ENCODE measurements at places on chromosomes 16 and 17.
A peak's percentile ranks its signal among the peaks of the same experiment; 100 is the strongest.

GRCh38 chr17:17156107-17156506 lies 50.0 kb downstream of the PLD6 start:
- no peak for DNase-seq

- no peak for DNase-seq
Measured at GRCh38 chr17:1969712-1970111, 55.4 kb downstream of the RTN4RL1 start.

DNA sequence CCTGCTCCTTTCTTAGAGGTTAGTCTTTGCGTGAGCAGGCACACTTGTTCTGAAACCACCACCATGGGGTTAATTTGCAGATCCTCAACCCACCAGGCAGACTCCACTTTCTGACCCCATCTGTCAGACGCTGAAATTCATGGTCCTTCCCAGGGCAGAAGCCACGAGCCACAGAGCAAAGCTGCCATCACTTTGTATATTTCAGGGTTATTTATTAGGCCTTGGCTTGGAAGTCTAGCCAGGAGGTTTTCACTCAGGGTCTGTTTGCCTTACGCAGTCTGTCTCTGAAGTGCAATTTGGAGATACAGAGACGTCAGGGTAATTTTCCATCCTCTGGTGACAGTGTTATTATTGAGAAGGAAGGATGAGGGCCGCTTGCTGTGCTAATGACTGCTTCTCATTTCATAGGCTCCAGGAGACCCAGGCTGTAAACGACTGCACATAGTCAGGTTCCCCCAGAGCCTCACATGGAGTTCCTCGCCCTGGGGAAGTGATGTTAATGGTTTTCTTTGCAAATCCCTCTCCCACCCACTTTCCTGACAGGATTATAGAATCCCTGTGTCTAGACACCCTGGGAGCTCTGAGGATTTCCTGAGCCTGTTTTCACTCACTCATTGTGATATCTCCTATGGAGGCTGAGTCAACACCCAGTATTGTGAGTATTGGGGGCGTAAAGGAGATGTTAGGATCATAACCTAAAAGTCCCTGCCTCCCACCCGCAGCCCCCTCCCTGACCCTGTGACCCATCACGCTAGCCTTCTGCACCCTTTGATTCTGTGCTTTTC lies 269.0 kb downstream of the ABCC12 start:
- DNase-seq: no peak

GRCh38 chr16:81553080-81553813 lies 108.6 kb downstream of the CMIP start:
- DNase-seq: no peak

GRCh38 chr17:82884970-82885353 lies 45.1 kb upstream of the ZNF750 start:
- no peak for DNase-seq

DNA sequence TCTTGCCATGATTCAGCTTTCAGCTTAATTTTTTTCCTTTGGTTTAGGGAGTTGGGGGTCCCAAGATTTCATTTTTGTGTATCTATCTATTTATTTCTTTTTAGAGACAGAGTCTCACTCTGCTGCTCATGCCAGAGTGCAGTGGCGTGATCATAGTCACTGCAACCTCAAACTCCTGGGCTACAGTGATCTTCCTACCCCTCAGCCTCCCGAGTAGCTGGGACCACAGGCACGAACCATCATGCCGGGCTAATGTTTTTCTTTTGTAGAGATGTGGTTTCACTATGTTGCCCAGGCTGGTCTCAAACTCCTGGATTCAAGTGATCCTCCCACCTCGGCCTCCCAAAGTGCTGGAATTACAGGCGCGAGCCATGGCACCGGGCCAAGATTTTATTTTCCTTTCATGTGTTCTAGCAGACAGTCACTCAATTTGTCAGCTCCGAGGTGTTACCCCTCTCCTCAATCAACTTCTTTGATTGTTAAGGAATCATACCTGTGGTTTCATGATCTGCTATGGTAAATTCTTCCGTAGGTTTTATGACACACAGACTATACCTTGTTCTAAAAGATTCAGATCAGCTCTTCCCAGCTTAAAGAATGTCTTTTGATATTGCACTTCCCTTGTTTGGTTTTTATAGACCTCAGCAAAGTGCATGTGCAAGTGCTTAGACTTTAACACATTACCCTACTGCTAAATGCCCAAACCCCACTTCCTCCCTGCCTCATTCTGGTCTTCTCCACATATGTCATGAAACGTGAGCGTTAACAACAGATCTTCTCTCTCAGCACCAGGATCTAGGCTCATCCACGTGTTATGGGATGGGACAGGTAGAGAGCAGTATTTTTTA lies 13.0 kb downstream of the UNC45B start:
- peak; percentile 27 for DNase-seq

DNA sequence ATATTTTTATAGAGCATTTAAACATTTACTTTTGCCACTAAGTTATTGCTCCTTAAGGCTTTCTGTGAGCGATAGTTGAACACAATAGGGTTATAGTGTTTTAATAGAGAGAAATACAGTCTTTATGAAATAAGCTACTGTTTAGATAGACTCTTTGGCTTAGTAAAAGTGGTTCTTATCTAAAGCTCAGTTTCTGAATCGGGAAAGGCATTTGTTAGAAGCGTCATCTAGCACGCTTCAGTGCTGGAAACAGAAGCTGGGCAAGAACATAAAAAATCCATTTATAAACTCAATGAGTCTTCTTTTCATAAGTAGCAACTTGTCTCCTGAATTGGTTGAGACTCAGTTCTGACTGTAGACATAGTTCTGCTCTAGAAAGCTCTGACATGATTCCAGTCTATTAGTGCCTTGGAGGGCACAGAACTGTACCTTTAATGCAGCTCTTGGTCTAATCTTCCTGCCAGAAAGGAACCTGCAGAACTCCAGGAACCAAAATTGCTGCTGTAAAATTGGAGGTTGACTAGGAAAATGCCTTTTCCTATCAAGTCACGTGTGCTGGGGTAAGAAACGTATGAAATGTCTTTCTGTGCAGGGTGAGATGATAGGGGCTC lies 55.4 kb upstream of the DNAJA2 start:
- no peak for DNase-seq

GRCh38 chr17:71764505-71764904 lies 356.3 kb upstream of the SOX9 start:
- DNase-seq: no peak

- DNase-seq: peak; percentile 5
Measured at GRCh38 chr17:3845291-3845620, 790 bp downstream of the NCBP3 start.

DNA sequence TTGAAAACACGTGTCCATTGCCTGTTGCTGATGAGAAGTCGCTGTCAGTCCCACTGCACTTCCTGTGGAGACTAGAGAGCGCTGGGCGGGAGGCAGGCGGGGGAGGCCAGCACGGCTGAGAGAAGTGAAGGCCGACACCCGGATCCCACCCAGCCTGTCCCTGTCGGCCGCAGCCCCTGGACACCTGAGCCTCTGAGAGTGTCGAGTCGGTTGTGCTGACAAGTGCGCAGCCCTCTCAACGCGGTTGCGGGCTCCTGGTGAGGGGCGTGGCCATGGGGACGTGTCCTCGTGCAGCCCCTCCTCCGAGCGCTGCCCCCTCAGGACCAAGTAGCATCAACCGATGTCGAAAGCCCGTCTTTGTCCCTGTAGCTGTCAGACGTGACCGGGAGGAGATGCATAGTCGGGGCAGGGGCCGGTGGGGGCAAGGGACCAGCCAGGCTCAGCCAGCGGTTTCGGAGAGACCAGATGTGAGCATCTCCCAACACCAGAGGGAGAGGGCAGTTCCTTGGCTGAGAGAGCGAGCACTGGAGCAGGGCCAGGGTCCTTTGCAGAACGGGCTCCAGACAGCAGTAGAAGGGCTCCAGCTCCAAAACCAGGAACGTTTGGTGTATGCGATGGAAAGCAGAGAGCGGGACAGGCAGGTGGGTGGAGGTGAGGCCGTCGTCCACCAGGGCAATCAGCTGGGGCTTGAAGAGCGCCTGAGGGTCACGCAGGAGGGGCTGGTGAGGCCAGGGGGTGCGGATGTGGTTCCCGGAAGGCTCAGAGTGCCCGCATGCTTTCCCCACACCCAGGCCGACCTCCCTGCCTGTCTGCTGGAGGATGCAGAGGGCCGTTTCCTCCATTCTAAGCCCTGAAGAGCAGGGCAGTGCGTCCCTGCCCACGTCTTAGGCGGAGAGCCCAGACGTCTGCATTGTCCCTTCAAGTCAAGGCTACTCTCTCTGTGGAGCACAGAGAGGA lies 43.3 kb upstream of the CHMP6 start:
- DNase-seq: no peak
